ENCODE measurements at places on chromosomes 2 and 18.

- DNase-seq, result no peak
Observed at GRCh38 chr2:168243061-168243460, 4.3 kb downstream of the STK39 start.

DNA sequence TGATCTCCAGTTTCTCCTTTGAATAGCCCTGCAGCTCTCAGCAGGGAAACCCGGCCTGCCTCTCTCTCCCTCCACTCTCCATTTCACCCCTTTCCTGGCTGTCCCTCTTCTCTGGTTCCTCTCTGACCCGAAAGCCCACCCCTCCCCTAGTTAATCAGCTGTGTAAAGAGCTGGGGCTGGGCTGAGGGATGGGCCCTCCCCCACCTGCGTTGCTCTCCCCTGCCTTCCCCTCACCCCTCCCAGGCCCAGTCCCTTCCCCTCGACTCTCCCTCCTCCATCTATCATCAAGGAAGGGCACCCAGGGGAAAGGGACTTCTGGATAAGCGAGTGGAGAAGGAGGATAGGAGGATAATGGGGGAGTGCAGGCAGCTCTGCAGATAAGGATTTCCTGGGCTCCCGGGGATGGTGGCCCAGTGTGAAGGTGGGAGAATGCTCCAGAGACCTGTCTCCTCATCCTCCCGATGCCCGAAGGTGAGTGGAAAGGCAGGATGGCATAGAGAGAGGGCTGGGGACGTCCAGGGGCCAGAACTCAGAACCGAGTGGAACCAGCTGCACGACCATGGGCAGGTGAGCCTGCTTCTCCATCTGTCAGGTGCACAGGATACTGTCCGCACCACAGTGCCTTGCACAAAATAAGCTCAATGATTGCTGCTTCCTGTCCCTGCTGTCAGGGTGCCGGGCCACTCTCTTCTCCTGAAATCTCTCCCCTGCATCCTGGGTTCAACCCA, 12.0 kb downstream of the SLC30A3 start:
- no peak for DNase-seq

DNA sequence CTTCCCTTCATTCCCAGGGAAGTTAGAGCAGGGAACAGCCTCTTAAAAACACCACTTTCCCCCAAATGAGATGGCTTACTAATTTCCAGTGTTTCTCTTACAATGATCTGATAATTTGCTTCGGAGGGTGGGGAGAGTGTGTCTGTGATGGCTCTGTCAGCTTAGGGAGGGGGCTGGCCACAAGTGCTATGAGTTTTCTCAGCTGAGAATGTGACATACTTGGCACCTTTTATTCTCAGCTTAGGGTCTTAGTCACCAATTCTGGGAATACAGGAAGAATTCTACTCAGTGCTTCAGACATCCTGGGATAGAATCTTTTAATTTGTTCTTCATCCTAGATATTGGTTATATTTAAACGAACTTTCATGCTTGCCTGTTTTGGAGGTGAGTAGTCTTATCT, 64.4 kb downstream of the AOX1 start:
- no peak for DNase-seq

DNA sequence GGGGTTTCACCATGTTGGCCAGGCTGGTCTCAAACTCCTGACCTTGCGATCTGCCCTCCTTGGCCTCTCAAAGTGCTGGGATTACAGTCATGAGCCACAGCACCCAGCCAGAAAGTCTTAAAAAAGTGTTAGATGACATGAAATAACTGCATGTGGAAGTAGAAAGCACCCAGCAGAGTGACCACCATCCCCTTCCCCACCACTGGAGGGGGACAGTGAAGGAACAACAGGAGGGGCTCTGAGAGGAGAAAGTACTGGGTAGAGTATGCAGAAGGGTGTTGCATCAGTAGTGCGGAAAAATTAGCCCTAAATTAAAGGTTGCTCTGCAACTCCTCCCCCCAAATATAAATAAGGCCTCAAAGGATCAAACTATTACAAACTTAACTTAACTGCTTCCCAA, 230.5 kb downstream of the ZNF521 start:
- DNase-seq, result no peak

GRCh38 chr2:144670080-144670479, 150.2 kb upstream of the ZEB2 start:
- no peak for DNase-seq

- DNase-seq, result peak; percentile 29
Observed at GRCh38 chr2:8481463-8482009, 200.3 kb upstream of the ID2 start.

GRCh38 chr2:158943973-158944372, 24.5 kb upstream of the TANC1 start:
- DNase-seq, result no peak

- DNase-seq, result peak; percentile 42
Observed at GRCh38 chr2:46535360-46535759, 56.0 kb downstream of the TMEM247 start.

DNA sequence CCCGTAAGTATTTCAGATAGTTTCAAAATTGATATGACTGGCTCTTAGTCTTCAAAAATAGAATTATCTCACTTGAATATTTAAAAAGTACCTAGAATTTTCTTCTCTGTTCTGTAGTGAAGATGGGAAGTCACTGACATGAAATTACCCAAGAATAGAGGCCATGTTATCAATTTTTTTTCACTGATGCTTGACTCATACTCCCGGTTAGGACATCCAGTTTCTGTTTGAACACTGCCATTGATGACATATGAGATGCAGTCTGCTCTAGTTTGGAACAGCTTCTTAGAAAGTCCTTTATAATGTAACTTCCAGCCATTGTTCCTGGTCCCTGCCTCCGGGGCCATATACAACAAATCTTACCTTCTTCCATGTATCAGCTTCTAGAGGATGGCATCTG, 26.0 kb downstream of the MAP3K20 start:
- no peak for DNase-seq

DNA sequence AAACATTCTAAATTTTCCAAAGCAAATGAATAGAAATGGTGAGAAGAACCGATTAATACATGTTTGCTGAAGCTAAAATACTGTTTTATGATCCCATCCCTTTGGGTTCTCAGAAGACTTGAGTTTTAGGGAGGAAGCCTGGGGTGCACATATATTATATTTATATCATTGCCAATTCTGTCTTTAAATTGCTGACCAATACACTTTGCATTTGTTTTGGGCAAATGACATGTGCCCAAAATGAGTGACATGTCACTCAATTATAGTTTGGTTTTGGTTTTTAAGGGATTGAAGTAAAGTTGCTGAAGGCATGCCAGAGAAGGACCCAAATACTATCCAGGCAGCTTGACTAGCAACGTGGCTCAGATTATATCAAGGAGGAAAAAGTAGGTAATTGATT, 50.3 kb upstream of the SP3 start:
- no peak for DNase-seq

DNA sequence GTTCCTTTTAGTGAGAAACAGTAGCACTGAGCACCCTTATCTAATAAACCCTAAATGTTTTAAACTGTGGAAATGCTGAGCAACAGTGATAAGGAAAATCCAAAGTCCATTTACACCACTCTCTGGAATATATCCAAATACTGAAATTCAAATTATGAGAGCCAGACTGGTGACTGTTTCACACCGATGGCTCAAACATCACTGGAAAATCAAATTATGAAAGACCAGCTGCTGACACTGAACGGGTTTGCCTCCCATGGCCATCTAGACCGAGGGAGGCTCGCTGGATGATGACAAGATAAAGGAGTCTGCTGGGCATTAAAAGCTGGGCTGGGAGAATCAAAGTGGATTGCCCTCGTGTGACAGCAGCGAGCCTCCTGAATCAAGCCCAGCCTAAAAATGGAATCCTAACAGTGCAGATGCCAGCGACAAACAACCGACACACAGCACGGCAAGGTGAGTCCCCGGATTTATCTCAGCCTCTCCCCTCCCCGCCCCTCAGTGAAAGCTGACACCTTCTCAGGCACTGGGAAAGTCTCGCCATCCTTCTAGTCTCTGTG, 30.3 kb downstream of the SERPINE2 start:
- no peak for DNase-seq

GRCh38 chr18:55487997-55488396, 100.0 kb downstream of the TCF4 start:
- DNase-seq, result no peak

DNA sequence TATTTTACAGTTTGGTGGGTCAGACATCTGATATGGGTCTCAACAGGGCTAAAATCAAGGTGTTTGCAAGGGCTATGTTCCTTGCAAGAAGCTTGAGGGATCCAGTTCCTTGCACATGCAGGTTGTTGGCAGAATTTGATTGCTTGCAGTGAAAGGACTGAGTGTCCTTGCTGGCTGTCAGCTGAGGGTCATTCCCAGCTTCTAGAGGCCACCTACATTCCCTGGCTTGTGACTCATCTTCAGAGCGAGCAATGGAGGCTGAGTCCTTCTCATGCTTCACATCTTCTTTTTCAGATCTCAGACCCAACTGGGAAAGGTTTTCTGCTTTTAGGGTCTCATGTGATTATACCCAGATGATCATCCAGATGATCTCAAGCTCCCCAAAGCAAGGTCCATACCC, 12.4 kb downstream of the MEX3C start:
- DNase-seq, result no peak

DNA sequence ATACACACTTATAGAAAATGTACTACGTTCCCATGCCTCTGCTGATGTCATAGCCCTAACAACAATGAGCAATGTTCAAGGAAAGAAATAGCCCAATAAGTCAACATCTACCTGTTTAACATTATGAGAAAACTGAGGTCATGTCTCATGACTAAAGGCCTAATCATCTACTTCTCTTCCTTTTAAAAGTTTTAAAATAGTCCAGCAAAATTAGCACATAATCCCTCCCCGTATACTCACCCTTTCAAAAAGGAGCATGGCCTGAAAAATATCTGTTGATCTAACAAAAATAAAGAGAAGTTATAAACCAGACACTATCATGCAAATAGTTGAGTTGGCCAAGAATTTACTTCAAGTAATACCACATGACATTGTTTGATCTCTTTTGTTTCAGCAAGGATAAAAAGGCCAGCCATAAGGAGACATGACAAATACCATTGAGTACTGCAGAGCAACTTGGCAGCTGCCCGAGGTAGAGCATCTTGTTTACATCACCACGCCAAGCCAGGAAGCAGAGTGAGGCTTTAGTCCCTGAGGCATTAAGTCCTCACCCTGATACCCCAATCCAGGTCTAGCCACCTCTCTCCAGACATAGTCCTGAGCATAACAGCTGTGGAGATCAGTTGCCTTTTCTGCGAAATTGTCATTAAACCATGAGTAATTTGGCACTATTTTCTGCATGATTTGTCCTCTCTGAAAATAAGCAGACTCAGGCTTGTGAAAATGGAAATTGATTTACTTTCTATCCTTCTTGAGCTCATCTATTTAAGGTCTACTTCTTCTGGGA, 137.4 kb upstream of the ETAA1 start:
- DNase-seq, result no peak

- DNase-seq, result no peak
Observed at GRCh38 chr2:241982706-241983570, 113.4 kb downstream of the RTP5 start.

GRCh38 chr18:4181882-4182568, 273.1 kb downstream of the DLGAP1 start:
- DNase-seq, result no peak

- peak; percentile 73 for DNase-seq
Observed at GRCh38 chr2:73970850-73971471, 13.7 kb upstream of the TET3 start.

DNA sequence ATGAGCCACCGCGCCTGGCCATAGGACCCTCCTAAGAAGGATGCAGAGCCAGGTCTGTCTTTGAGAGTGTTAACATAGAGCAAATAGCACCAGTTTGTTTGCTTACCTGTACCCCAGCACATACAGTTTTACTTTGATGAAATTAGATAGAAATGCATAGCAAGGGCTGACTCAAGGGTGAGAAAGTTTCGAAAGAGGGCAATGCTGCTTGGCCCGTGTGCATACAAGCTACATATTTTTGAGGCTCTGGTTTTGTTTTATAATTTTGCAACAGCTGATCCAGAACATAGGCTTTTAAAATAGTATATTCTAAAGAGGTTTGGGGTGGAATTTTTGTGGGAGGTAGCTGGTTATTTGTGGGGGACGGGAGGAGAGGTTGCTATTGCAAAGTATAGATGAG, 151.7 kb downstream of the MCFD2 start:
- no peak for DNase-seq

Measured in CD4-positive, alpha-beta T cell treated with Interleukin-17A for 4 hours (primary cell).